ENCODE measurements at places on chromosomes 2 and 18.
A peak's percentile ranks its signal among the peaks of the same experiment; 100 is the strongest.

DNA sequence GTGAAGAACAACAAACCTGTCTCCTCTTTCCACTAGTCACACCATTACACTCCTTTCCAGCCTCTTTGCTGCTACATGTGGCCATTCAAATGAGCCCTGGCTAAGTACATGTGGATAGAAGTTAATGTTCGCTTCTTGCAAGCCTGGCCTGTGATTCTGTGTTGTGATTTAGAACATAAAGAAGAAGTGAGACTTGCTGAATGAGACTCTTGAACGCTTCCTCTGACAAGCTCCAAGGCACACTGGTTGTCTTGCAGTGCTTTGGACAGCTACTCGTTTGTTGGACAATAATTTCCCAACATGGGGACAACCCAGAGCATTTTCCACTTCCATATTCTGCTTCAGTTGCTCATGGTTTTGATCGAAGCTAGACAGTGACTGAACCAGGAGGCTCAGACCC, 57.3 kb downstream of the CCDC74A start:
- no peak for DNase-seq

- no peak for DNase-seq
These were observed 223.1 kb downstream of the C1D start for GRCh38 chr2:67839668-67840067.

DNA sequence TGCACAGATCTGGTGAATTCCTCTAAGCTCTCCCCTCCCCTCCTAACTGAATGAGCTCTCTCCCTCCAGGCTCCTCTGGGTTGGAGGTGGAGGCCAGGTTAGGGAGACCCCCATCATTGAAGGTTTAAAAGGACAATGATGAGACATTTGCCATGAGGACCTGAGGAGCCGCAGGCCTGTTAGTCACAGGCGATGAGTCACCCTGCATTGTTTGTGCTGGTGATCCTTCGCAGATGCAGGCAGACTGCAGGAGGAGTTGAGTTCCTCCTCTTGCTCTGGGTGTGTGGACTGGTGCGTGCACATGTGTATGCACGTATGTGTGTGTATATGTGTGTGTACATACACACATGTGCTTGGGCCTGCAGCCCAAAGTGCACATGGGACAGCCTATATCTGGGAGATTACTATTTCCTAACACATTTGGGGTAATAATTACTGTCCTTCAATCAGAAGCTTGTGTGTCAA, 42.0 kb downstream of the MCFD2 start:
- DNase-seq = peak; percentile 87

DNA sequence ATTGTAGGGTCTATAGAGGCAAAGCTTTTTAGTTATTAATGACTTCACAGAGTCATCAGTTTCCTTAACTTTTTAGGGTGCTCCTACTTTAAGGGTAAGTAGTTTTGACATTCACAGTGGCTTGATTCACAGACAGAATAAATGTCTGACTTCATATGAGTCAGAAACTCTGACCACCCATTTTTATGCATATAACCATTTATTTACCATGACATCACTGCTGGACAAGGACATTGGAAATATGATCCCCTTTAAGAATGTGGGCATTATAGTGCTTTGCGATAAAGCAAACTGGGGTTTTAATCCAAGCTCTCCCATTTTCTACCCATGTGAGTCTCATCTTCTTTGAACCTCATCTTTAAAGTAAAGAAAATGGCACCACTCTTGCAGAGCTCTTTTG, 162.0 kb upstream of the MC4R start:
- DNase-seq = peak; percentile 1

GRCh38 chr18:49052891-49053644, 102.3 kb upstream of the SMAD7 start:
- DNase-seq = peak; percentile 74

DNA sequence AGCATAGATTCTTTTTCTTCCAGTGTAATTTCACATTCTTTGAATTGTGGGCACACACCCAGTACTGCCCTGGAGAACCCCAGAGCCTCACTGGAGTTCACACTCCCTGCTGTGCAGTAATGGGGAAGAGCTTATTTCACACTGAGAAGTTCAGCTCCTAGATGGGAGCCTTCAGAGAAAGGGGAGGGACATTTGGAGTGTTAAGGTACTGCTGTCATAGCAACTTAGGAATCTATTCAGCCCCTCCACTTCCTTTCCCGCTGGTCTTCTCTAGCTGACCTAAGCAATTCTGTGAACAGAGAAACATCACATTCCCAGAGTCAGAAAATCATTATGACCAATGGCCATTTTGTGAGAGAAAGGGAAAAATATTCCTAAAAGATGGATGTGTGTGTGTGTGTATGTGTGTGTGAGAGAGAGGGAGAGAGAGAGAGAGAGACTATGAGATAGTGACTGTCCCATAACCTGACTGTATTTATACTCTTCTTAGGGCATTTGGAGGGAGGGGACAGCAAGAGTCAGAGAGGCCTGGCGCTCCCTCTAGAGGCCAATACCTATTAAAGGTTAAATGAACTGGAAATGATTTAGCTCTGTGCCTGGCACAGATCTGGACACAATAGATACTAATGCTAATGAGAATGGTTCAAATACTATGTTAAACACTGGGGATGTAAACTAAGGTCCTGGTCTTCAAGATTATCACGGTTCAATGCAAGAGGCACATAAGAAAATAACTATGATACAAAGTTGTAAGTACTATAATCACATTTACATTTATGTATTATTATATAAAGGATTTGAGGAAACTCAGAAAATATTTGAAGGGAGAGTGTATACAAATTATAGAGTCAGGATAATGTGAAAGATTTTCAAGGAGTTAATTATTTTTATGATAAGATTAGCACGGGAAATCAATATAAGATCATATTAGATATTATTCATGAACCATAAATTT, 41.5 kb upstream of the RPE start:
- no peak for DNase-seq

GRCh38 chr18:79011300-79011870, 31.8 kb downstream of the SALL3 start:
- no peak for DNase-seq

GRCh38 chr2:10042301-10043161, 819 bp upstream of the KLF11 start:
- no peak for DNase-seq

DNA sequence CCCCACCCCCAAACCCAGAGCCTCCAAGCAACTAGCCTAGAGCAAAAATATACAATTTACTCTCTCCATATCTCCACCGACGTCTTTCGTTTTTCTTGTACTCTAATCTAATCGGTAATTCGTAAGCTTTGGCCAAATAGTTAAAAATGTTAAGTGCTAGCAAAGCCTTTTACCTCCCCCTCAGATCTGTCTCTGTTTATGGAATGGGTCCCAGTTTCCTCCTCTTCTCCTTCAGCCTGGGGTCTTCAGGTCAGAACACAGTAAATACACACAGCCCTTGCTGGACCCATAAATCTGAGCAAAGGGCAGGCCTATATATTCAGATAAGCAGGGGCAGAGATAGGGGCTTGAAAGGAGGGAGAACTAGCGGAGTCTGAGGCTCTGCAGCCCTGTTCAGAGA, 267.4 kb downstream of the MEIS1 start:
- no peak for DNase-seq

GRCh38 chr2:170237572-170238120, 59.7 kb downstream of the MYO3B start:
- DNase-seq = no peak

DNA sequence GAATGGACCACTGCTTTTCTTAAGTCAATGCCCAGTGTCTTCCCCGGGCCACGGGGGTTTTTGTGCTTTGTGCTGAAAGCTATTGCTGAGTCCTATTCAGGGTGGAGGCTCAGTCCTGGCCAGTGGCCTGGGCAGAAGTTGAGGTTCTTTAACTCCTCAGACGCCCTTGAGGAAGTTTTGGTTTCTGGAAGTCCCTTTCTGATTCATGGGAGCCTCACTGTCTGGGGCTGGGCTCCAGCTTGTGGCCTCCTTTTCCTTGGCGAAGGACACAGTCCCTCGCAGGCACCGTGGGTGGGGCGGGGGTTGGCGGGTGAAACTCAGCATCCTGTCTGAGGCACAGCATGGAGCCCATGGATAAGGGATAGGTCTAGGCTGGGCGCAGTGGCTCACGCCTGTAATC, 465.2 kb upstream of the HS6ST1 start:
- no peak for DNase-seq

GRCh38 chr2:105432749-105433148, 33.9 kb upstream of the FHL2 start:
- no peak for DNase-seq

- no peak for DNase-seq
These were observed 2.0 kb downstream of the EDAR start for GRCh38 chr2:108986916-108987510.

DNA sequence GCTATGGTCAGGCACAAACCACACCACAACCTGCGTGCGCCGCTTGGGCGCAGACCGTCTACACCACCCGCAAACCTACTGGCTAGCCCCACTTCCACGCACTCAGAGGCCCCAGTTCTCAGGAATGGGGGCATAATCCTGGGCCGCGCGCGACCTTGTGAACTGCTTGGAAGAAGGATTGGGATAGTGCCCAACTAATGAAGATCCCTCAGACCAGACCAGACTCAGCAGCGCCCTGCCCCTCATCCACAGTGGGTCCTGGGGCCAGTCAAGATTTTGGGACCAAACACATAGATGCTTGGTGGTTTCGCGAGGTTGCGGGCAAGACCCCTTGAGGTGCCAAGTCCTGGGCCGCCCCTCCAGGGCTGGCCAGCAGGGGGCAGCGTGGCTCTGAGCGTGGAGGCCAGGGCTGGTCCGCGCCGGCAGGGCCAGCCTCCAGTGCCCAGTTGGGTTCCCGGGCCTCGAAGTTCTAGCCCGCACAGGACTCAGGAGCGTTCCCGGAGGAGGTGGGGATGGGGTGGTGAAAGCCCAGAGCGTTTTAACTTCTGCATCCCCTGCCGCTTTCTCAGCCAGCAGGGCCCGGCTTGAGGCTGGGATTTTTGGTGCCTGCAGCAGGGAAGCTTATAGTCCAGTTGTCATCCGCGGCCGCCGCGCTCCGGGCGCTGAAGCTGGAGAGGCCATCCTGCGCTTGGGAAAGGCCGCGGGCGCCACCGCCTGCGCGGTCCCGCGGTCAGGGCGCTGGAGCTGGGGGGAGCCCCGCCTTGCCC, 8.3 kb downstream of the OSR1 start:
- no peak for DNase-seq

DNA sequence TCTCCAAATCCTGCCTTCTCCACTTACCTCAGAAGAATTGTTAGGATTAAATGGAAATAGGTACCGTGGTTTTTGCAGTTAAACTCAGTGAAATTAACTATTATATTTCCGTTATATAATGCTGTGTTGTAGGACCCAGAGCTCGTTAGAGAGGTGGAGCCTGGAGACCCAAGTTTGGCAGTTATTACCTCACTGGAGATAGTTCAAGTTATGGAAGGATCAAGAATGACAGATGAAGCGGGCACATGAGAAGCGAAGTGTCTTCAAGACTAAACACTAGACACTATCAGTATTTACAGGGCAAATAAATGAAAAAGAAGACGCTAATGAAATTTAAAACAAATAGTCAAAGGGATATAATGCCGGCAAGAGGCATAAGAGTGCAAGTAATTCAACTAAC, 866 bp downstream of the CWC22 start:
- no peak for DNase-seq

- peak; percentile 79 for DNase-seq
These were observed 15.5 kb upstream of the RAB10 start for GRCh38 chr2:26018184-26019055.

DNA sequence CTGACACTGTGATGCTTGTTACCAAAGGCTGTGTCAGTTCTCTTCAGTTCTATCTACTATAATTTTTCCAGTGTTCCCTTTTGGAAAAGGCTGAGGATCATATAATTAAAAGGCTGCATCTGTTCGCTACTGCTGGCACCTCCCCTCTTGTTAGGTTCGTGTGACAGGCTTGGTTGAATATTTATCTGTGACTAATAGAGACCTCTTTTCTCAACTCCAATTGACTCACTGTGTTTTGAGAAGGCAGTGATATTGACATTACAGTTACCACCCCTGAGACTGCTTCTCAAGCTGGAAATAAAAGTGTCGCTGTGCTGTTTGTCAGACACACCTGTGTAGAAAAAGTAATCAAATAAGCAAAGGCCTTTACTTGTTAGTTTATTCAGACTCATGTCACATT, 205.5 kb upstream of the KCNH7 start:
- no peak for DNase-seq

DNA sequence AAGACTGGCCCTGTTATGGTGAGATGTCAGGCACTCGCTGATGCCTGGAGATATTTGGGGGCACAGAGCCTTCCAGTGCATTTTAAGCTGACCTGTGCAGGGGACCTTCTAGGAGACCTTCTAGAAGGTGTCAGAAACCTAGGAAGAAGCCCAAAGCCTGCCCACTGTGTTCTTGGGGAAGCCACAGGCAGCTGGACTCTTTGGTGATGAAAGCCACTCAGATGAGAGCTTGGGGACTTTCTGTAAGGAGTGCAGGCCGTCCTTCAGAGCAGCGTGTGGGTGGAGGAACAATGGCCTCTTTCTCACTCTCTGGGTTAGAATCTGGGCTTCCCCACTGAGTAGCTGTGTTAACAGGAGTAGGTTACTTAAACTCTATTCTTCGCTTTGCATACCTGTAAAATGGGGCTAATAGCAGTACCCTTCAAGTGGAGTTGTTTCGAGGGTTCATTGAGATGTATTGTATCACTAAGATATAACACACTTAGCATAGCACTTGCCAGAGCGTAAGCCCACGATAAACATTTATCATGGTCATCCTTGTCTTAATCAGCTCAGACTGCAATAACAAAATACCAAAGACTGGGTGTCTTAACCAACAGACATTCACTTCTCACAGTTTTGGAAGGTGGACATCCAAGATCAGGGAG, 322.3 kb upstream of the EPAS1 start:
- no peak for DNase-seq

DNA sequence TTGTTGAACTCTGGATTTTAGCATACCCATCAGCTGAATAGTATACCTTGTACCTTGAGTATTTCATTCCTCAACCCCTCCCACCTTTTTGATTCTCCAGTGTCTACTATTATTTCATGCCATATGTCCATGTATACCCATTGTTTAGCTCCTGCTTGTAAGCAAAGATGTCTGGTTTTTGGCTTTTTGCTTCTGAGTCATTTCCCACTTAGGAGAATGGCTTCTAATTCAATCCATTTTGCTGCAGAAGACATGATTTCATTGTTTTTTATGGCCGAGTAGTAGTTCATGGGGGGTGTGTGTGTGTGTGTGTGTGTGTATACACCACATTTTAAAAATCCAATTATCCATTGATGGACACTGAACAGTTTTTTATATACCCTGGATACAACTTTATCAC, 24.3 kb upstream of the MOCOS start:
- no peak for DNase-seq

Measured in amniotic stem cell (primary cell).